HepG2 (cell line): ENCODE measurements at places on chromosomes 16 and 17. TPM values are rescaled to one million over a fixed set of nuclear protein-coding genes. Genes with fewer than 3 reads are reported as not detected.

CDH13 gene
- not detected in 2 replicates for total RNA-seq

- DNase-seq = no peak
Observed at GRCh38 chr17:66398617-66399016, 96.2 kb downstream of the PRKCA start.

DNA sequence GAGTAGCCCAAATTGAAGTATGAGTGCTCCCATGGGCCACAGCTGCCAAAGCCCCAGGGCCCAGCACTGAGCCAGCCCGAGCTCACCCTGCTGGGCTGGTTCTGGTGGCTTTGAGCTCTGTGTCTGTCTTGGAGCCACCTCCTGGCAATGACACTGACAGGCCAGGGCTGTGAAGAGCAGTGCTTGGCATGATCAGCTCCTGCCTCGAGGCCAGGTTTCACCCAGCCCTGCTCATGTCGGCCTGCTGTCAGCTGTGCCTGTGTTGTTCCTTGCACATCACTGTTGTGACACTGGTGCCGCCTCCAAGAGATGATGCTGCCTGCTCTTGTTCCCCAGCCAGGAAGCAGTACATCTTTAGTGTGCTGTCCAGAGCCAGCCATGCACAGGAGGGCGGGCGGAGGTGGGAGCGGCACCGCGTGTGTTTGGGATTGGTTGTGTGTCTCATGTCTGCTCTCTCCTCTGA is 26.0 kb downstream of the PLD6 start:
- DNase-seq = no peak

GAS7 gene
- 5.2 and 6.9 TPM in 2 replicates for total RNA-seq

DNA sequence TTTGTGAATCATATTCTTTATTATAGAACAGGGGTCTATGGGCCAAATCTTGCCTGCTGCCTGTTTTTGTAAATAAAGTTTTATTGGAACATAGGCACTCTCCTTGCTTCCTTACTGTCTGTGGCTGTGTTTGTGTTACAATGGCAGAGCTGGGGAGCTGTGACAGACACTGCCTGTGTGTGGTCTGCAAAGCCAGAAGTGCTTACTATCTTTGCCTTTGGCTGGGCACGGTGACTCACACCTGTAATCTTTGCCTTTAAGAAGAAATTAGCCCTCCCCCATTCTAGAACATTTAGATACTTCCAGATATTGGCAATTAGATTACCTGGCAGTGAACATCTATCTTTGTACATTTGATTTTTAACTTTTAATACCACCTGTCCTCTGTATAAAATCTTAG is 308.3 kb downstream of the FOXL1 start:
- no peak for DNase-seq

- DNase-seq = no peak
Observed at GRCh38 chr16:8083560-8083959, 506.8 kb downstream of the TMEM114 start.

- no peak for DNase-seq
Observed at GRCh38 chr17:82314012-82314726, 3.2 kb downstream of the CD7 start.

TBC1D3I gene
- total RNA-seq = 0.15 TPM in 1 of 2 replicates, not detected in the other

DNA sequence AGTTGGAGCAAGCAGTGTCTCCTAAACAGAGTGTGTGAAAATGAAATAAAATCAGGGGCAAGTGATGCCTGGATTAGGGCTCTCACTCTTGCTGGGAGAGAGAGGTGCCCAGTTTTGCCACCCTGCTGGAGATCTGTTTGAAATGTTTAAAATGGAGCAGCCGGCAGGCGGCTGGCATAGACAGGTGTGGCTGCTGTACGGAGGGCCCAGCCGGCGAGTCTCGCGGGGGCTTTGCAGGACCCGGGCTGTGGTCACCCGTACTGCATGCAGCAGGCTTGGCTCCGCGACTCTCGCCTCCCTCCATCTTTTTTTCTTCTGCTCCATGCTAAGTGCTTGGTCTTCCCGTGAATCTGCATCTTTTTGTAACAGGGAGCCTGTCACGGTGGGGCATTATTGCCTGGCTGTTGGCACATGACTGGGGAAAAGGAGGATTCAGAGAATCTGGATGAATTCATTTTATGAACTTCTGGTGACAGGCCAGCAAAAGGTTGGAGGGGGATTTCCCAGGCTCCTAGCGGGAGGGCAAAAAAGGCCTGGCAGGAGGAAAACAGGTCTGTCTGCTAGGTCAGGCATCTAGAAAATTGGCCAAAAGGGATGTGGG is 1.8 kb downstream of the ZNRF1 start:
- DNase-seq = no peak

DNA sequence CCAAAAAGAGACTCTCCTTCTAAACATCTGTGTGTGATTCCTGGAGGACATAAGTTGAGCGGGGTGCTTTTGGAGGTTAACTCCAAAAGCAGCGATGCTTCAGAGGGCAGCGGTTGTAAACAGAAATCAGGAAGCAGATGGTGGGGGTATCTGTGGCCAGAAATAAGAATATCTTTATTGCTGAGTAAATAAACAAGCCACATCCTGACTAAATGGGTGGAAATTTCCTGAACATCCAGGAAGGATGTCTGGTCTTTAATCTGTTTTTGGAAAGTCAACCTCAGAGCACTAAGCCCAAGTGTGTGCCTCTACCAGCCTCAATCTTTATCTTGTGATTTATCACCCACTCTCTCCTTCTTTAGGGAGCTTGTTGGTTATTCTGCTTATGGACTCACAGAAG is 123.3 kb downstream of the CDH13 start:
- no peak for DNase-seq

GRCh38 chr17:81064678-81065475 is 29.9 kb downstream of the BAIAP2 start:
- DNase-seq = no peak

PNMT gene
- total RNA-seq = not detected in 2 replicates

GRCh38 chr16:54316095-54316889 is 29.7 kb upstream of the IRX3 start:
- DNase-seq = no peak

DNA sequence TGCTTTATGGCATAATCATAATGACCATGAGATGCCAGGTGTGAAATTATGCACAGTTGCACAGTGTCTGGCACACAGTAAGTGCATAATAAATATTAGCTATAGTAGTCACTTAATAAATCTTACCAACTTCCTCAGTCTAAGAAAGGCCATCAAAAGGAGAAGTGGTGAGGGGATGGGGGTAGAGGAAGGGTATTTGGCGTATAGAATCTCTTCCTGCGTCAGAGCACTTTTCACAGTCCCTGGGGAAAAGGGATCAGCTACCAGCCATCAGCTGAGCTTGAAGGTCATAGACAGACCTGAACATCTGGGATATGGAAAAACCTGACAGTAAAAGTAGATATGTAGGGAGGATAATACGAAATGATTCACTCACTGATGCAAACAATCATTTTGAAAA is 5.8 kb downstream of the CRHR1 start:
- DNase-seq = no peak

DNA sequence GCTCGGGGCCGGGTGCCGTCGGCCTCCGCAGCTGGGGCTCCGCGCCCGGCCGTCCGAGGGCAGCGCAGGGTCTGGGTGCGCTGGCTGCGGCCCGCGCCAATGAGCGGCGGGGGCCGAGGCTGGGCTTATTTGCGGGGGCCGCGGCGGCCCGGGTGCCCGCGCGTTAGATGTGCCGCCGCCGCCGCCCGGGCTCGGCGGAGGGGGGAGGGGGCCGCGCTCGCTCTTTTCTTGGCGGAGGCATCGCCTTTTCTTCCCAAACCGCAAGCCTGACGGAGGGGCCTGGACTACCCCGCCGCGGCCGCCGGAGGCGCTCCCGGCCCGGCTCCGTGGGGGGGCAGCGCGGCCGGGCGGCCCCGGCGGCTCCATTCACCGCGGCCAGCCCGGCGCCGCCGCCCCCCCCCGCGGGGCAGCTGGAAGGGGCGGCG is at the start of gene NOTUM:
NOTUM (minus strand) TSS at position 101 of the 425 bp plus-strand sequence. CDS start 278 bp downstream, outside the sequence.
- peak; percentile 79 for DNase-seq

GRCh38 chr16:72996291-72997062 is 51.5 kb downstream of the ZFHX3 start:
- peak; percentile 66 for DNase-seq

DNA sequence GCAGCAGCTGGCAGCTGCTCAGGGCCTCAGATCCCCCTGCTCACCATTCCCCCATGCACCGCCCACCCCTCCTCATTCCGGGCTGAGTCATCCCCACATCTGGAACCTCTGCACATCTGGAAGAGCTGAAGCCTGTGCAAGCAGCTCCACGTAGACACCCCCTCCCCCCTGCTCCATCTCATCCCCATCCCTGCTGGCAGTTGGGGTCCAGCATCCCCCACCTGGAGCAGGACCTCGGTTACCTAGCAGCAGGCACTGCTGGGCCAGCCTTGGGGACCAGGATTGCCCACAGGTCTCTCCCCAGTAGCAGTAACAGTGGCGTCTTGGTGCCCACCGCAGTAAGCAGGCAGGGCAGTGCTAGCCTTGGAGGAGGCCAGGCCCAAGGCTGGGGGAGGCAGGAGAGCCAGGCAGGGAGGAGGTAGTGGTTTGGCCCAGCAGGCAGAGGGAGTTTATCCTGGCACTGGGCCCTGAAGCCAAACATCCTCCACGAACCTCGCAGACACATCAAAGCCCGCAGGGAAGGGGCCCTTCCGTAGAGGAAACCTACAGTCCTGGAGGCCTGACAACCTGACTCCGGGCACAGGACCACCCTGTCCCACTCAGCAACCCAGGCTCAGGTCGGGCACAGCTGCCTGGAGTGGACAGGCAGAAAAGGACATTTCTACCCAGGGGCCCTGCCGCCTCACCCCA is 7.7 kb upstream of the TMEM92 start:
- peak; percentile 53 for DNase-seq

DNA sequence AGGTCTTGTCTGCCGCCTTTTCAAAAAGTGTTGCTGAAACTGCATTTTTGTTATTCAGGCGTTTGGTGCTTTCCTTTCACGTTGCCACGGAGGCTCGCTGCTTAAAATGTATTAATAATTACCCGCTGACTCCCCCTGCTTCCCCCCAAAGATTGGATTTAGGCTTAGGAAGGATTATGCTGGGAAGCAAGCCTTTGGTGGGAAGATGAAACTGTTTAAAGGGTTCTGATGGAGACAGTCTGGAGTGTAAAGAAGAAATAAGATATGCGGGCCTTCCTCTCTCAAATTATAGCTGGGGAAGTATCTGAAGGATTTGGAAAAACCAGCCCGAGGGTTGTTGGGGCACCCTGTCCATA is 1.1 kb downstream of the KSR1 start:
- DNase-seq = no peak

DNA sequence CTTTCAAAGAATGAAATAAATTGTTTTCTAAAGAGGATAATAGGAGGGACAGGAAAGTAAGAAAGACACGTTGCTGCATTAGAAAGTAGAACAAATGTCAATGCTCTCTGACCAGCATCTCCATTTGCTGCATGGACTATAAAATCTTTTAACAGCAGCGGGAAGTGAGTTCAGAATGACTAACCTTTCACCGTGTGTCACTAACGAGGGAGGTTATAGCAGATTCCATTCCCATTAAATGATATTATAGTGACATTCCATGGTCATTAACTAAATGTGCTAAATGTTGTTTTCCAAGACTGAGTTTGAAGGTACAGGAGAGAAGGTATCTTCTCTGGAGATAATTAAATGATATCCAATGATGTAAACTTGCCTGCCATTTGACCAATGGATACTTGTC is 127.1 kb upstream of the HS3ST3A1 start:
- DNase-seq = no peak

USH1G gene
- total RNA-seq = 0.04 TPM in 1 of 2 replicates, not detected in the other

DNA sequence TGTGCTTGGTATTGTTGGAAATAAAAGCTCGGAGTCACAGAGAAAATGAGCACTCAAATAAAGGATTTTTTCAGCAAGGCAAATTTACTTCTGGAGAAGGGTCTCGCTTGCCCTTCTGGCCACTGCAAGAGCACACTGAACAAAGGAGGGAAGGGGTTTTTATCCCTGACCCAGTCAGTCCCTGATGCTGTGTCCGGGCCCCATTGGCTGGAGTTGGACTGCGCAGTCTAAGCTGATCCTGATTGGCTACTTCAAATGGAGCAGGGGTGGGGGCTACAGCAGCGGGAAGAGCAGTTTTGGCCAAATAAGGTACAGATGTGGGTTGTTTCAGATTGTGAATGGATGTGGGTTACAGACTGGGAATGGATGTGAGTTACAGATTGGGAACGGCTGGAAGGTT is 4.3 kb upstream of the NLRP1 start:
- no peak for DNase-seq

DNA sequence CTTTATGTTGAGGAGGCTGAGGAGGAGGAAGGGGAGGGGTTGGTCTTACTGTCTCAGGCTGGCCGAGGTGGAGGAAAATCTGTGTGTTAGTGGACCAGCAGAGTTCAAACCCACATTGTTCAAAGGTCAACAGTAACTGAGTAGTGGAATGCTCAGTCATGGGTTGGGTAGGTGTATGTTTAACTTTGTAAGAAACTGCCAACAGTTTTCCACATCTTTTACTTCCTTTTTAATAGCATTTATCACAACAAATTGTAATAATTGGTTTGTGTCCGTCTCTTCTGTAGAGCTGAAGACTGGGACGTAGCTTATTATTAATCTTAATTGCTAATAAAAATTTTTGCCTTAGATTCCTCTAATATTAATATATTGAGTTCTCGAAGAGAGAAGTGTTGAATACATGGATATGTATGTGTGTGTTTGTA is 5.3 kb downstream of the ATP6V0A1 start:
- DNase-seq = peak; percentile 84

DNA sequence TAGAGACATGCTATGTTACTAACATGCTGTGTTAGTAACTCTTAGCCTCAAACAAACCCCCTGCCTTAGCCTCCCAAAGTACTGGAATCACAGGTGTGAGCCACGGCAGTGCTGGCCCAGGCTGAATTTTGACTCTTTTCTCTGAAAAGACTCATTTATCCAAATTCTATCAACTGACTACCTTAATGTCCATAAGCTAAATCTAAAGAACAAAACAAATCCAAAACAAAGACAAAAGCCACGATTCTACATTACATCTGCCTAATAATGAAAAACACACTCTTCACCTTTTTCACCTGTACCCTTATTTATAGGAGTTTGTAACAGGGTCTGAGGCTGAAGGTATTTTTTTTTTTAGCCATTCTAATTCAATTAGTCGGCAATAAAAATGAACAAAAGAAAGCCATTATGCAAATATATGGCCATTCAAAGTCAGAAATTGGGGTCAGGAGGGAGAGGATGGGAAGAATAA is 432.5 kb downstream of the RBFOX1 start:
- DNase-seq = no peak

RAB11FIP3 gene
- 48.4 and 57.6 TPM in 2 replicates for total RNA-seq

DNA sequence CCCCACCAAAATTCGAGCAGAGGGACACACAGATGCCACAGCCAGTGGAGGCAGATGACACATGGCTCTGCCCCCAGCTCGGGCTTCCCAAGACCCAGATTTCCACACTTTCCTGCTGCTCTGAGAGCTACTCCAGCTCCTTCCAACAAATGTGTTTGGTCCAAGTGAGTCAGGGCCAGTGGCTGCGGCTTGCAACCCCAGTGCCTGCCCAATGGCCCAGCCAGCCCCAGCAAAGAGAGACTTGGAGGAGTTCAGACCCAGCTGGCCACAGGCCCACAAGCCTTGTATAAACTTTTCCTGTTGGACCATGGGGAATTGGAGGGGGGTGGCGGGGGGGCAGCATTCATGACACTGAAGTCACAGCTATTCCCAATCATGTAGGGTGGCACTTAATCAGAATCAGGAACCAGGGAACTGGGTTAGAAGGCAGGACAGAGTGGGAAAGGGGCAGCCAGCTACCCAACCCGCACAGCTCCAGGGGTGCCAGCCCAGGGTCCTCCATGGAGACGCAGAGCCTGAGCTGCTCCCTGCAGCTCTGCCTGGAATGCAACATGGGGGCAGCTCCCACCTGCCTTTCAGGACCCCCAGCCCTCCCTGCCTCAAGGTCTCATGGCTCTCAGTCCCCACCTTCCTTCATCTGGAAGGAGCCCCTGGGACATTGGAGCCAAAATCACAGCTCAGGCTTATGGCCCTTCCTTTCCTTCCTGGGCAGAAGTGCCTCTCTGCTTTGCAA is 17.5 kb upstream of the C16orf78 start:
- no peak for DNase-seq

GRCh38 chr16:23330583-23331249 is 28.6 kb downstream of the SCNN1B start:
- no peak for DNase-seq
